Thymus (tissue), 14 donors: ENCODE measurements at places on chromosomes 3 and 15. TPM values are rescaled to one million over a fixed set of nuclear protein-coding genes. Genes with fewer than 3 reads are reported as not detected.

Gene SKOR1
- total RNA-seq: 0.14 TPM

Gene GANC
- 13.6 TPM for total RNA-seq

GRCh38 chr3:72343078-72343477, 505.2 kb downstream of the SHQ1 start:
- no peak overlapping the region for H3K27ac ChIP-seq
- H3K27me3 ChIP-seq: no peaks in the 10 kb centered on the region
- no peak for DNase-seq

Gene MITF
- 4.8 TPM for total RNA-seq

DNA sequence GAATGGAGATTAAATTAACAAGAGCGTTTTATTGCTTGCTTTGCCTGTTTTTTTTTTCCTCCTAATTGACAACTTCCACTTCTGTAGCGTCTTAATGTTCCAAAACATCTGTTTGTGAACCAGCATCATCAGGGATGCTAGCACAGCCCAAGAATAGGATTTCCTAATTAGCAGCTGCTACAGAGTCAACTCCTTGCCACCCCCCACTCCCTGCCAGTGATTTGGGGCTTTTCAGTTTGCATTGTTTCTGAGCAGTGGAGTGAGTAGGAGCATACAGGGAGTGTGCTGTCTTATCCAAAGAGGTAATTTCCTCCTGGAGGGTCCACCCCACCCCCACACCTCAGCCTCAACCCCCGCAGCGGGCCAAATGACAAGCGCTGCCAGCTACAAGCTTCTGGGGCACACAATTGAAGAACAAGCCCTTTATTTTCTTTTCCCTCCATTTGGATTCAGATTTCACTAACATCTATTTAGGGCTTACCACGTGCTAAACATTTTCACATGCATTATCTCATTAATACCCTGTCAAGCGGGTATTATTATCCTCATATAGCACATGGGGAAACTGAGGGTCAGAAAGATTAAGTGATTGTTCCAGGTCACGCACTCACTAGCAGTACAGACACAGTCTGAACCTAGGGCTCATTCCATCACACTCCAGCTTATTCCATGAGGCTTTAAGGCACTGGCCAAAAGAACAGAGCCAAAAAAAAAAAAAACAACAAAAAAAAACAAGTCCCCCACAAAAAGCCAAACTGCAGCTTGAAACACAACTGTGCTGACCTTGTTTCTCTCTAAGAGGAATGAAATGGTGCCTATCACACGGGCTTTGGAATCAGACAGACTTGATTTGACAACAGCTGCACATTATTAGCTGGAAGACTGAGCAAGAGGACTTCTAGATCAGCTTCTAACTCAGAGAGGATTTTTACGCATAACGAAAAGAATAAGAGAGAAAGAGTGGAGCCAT, 16.4 kb downstream of the HEG1 start:
- no peaks in the 10 kb centered on the region for H3K27me3 ChIP-seq
- H3K4me1 ChIP-seq: no peaks in the 10 kb centered on the region
- DNase-seq: no peak
- no peaks in the 10 kb centered on the region for H3K36me3 ChIP-seq

Gene CPN2
- 0.05 TPM for total RNA-seq

Gene GPR176
- 2.9 TPM for total RNA-seq

GRCh38 chr15:88284318-88284998, 27.9 kb upstream of the NTRK3 start:
- H3K27me3 ChIP-seq: peaks cover 43% of the 10 kb centered on the region
- no peak overlapping the region for H3K4me3 ChIP-seq
- no peaks in the 10 kb centered on the region for H3K4me1 ChIP-seq
- no peaks in the 10 kb centered on the region for H3K36me3 ChIP-seq
- H3K27ac ChIP-seq: no peak overlapping the region
- DNase-seq: no peak

DNA sequence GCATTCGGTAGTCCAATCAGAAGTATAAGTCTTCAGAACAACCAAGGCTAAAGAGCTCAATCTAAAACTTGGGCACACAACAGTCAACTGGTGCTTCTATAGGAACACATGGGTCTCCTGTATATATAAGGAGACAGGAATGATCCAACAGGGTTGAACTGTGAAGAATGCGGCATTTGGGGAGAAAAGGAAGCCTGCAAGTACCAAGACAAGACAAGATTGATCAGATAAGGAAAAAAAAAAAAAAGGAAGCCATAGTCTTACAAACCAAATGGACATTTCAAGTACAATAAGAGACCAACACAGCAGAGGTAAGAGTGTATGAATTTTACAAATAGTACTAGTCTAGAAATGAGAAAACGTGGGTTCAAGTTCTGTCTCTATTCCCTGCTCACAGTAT, 6.5 kb downstream of the CPEB1 start:
- H3K27me3 ChIP-seq: peaks cover 45% of the 10 kb centered on the region
- H3K4me3 ChIP-seq: no peak overlapping the region
- H3K36me3 ChIP-seq: no peaks in the 10 kb centered on the region
- no peak overlapping the region for H3K27ac ChIP-seq
- H3K4me1 ChIP-seq: no peaks in the 10 kb centered on the region

Gene LHFPL4
- total RNA-seq: not detected

DNA sequence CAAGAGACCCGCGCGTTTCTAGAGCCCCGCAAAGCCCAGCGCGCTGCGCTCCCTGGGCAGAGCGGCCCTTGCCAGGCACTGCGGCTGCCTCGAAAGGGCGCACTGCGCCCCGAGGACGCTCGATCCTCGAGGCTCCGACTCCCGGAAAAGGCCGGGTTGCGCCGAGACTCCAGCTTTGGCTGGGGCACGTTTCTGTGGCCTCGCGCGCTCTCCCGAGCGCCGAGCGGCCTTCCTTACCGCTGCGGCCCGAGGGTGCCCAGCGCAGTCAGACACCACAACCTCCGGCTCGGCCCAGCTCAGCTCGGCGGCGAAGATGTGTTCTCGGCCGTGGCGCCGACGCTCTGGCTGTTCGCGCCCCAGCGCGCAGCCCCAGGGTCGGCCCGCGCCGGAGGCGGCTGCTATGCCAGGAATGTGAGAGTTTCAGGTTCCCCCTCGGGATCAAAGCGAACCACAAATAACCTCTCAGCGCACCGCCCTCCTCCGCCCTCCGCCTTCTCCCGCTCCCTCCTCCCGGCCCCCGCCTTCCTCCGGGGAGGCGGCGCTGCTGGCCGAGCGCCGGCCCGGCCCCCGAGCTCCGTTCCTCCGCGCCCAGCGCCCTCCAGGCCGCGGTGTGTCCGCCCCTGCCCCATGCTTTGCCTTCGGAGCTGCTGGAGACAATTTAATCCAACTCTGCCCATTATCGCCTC, at the start of gene AMOTL2:
AMOTL2 (minus strand) TSS at position 343 of the 686 bp plus-strand sequence. CDS start 3,014 bp downstream, outside the sequence.
- no peaks in the 10 kb centered on the region for H3K4me1 ChIP-seq
- peaks cover 73% of the 10 kb centered on the region for H3K27me3 ChIP-seq
- no peaks in the 10 kb centered on the region for H3K36me3 ChIP-seq
- DNase-seq: no peak

GRCh38 chr15:31597466-31597865, 270.8 kb downstream of the KLF13 start:
- H3K4me3 ChIP-seq: no peak overlapping the region
- H3K27me3 ChIP-seq: no peaks in the 10 kb centered on the region
- H3K27ac ChIP-seq: no peak overlapping the region
- no peaks in the 10 kb centered on the region for H3K36me3 ChIP-seq
- no peak for DNase-seq

Gene XCR1
- 4.2 TPM for total RNA-seq

DNA sequence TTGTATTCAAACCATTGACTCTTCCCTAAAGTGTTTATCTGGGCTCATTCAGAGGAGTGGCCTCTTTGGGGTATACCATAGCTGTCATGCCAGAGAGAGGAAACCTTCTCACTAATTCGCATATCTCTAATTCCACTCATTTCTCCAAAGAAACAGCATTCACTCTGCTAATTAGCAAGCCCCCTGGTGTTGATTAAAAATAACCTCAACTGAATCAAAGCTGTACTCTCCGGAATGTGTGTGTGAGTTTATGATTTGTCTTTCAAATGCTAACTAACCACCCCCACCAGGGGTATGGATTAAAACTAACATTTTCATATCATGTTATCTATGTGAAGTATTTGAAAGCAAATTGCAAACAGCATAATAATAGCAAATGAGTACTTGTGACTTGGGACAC, 45.5 kb downstream of the PAQR5 start:
- no peaks in the 10 kb centered on the region for H3K4me1 ChIP-seq
- H3K27me3 ChIP-seq: no peaks in the 10 kb centered on the region

Gene PLA2G4D
- 0.28 TPM for total RNA-seq

Gene PRR20G
- total RNA-seq: not detected
